ENCODE measurements at places on chromosomes 12 and 14.

DNA sequence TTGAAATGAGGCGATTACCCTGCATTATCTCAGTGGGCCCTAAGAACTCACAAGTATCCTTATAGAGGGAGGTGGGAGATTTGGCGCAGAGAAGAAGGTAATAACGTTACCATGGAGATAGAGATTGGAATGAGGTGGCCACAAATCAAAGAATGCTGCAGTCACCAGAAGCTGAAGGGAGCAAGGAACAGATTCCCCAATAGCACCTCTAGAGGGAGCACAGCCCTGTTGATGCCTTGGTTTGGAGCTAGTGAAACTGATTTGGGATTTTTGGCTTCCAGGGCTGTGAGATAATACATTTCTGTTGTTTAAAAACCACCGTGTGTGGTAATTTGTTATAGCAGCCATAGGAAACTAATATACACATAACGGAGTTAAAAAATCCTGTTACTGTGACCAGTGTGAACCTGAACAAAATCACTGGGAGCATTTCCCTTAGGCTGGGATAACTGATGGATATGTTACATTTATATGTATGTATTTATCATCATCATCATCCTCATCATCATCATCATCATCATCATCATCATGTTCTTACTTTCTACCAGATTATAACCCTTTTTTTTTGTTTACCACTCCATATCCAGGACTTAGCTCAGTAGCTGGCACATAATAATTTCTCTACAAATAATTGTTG is 100.3 kb downstream of the LIN7A start:
- no peaks in the 10 kb centered on the region for H3K27me3 ChIP-seq
- H3K36me3 ChIP-seq, result no peaks in the 10 kb centered on the region
- no peak overlapping the region for H3K27ac ChIP-seq
- no peak overlapping the region for H3K4me3 ChIP-seq

DNA sequence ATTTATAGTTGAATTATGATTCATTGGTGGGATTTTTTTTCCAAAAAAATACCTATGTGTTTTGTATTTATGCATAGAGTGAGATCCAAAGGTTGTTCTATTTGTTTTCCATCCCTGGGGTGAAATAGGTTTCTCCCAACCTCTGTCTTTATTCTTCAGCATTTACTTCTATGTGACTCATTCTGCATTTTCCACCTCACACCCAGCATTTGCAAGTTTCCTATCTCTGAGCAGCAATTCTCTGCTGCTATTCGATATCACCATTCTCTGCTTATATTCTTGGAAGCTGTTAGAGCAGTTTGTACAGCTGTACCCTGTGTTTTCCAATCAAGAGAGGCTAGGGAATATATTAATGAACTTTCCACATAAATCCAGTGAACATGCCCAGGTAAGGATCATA is 538.9 kb downstream of the SNAPC1 start:
- no peaks in the 10 kb centered on the region for H3K27me3 ChIP-seq
- no peak for DNase-seq
- H3K27ac ChIP-seq, result no peak overlapping the region
- no peaks in the 10 kb centered on the region for H3K36me3 ChIP-seq
- H3K4me3 ChIP-seq, result no peak overlapping the region

- H3K4me3 ChIP-seq, result no peak overlapping the region
- DNase-seq, result no peak
- H3K36me3 ChIP-seq, result no peaks in the 10 kb centered on the region
- no peaks in the 10 kb centered on the region for H3K27me3 ChIP-seq
- H3K4me1 ChIP-seq, result no peaks in the 10 kb centered on the region
- H3K27ac ChIP-seq, result no peak overlapping the region
Observed at GRCh38 chr12:85580562-85581168, 255.5 kb downstream of the RASSF9 start.

DNA sequence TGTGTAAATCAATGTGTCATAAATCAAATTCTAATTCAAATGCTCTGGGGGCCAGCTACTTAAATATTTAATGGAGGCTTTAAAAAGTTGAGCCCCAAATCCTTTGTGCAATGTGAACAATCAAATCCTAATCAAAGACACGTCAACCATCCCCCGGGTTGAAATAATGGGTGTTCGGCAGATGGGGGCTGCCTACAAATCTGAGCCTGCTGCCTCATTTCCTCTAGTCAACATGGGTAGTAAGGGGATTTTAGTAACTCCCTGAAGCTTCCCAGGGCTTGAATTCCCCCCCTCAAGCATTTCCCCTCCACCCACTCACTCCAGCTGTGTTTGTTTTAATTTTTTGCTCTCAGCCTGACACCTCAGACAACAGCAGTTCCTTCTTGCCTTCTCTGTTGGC is 37.8 kb downstream of the SRRM4 start:
- H3K27me3 ChIP-seq, result peaks cover 21% of the 10 kb centered on the region
- no peak for DNase-seq
- no peaks in the 10 kb centered on the region for H3K36me3 ChIP-seq
- no peaks in the 10 kb centered on the region for H3K4me1 ChIP-seq
- H3K4me3 ChIP-seq, result no peak overlapping the region

DNA sequence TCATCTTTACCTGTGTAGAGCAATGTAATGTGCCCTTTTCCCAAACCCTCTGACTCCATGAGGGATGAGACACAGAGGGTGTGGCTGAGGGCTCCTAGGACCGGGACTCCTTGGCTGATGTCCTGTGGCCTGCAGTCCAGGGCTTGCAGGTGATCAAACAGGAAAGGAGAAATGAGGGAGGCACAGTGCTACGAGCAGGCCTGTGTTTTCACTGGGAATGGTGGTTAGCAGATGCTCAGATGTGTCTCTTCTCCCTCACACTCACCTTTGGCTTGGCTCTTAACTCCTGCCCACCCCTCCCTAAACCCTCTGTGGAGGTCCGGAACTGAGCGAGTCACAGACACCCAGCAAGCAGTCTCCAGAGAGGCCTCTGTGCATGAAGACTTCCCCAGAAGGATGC is 254.4 kb downstream of the DAD1 start:
- no peaks in the 10 kb centered on the region for H3K36me3 ChIP-seq
- H3K4me3 ChIP-seq, result no peak overlapping the region
- no peaks in the 10 kb centered on the region for H3K27me3 ChIP-seq
